ENCODE measurements at places on chromosomes 3 and 15.

- no peak for DNase-seq
These were observed 99.9 kb downstream of the ADAMTS17 start for GRCh38 chr15:100241572-100242482.

- no peak for DNase-seq
These were observed 39.8 kb downstream of the CGGBP1 start for GRCh38 chr3:88019024-88019423.

- DNase-seq: no peak
These were observed 116.1 kb upstream of the P2RY1 start for GRCh38 chr3:152718810-152719209.

DNA sequence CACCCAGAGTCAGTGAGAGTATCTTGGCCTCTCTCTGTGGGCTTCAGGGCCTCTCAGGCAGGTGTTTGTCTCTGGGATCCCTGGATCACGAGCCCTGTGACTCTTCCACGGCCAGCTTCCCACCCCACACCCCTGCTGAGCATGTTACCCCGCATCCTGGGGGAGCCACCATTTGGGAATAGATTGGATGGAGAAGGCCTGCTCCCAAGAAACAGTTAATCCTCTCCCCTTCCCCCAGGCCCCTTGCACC, 15.5 kb upstream of the SRP14 start:
- no peak for DNase-seq

- no peak for DNase-seq
These were observed 23.5 kb downstream of the COLQ start for GRCh38 chr3:15497964-15498363.

GRCh38 chr3:43328653-43329052, 42.3 kb downstream of the SNRK start:
- DNase-seq: no peak

GRCh38 chr15:92808598-92809063, 91.5 kb upstream of the CHD2 start:
- no peak for DNase-seq

- no peak for DNase-seq
These were observed 10.2 kb upstream of the TIPARP start for GRCh38 chr3:156664011-156664830.

DNA sequence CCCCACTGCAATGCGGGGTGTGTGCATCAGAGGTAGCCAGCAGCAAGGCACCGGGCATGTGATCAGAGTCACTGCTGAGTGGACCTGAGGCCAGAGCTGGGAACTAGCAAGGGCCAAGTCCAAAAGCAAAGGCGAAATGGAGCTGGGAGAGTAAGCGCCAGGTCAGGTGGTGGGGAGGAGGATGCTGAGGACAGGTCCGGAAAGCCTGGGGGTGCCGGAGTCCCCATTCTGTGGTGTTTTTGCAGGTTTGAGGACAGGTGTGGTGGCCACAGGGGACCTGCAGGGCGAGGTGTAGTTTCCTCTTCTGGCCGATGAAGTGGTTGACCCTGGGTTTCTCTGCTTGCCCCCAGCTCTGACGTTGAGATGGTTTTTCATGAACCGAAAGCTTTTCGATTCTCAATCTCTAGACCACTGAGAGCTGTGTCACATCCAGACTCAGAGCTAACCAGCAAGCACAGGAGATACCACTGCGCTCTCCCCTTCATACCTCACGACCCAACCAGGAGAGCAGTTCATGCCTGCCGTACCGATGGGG, 35.0 kb upstream of the HES1 start:
- no peak for DNase-seq

- DNase-seq: no peak
These were observed 36.1 kb upstream of the LIMD1 start for GRCh38 chr3:45558431-45558830.

DNA sequence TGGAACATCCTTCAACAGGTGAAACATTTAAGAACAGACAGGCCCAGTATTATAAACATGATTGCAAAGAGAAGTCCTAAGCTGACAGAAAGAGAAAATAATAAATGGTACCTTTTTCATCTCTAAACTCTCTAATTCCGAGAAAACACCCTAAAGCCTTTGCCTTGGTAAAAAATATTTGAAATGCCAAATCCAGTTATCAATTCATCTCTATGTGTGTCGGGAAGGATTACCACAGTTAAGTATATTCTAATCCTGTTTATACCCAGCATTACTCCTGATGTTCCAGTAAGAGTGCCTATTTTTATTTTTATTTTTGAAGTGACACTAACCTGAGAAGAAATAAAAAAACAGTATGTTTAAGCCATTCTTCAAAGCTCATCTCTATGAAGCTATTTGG, 219.3 kb upstream of the NANOGP8 start:
- no peak for DNase-seq

- DNase-seq: no peak
These were observed 57.8 kb upstream of the C15orf39 start for GRCh38 chr15:75143738-75144334.

DNA sequence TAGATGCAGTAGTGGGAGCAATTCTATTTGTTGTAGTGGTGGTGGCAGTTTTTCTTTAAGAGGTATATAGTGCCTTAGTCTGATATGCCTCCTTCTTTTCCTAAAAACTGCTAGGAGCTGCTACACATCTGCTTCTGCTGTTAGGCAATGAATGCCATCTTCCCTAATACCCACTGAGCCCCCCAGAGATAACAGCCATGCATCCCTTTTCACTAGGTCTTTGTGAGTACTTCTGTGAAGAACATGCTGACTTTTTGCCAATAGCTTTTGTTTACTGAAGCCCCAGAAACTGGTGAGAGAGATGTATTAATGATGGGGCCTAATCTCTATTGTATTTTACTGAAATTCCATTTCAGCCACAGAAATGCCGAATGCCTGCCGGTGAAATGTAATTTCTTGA, 92.6 kb upstream of the CHL1 start:
- DNase-seq: no peak

DNA sequence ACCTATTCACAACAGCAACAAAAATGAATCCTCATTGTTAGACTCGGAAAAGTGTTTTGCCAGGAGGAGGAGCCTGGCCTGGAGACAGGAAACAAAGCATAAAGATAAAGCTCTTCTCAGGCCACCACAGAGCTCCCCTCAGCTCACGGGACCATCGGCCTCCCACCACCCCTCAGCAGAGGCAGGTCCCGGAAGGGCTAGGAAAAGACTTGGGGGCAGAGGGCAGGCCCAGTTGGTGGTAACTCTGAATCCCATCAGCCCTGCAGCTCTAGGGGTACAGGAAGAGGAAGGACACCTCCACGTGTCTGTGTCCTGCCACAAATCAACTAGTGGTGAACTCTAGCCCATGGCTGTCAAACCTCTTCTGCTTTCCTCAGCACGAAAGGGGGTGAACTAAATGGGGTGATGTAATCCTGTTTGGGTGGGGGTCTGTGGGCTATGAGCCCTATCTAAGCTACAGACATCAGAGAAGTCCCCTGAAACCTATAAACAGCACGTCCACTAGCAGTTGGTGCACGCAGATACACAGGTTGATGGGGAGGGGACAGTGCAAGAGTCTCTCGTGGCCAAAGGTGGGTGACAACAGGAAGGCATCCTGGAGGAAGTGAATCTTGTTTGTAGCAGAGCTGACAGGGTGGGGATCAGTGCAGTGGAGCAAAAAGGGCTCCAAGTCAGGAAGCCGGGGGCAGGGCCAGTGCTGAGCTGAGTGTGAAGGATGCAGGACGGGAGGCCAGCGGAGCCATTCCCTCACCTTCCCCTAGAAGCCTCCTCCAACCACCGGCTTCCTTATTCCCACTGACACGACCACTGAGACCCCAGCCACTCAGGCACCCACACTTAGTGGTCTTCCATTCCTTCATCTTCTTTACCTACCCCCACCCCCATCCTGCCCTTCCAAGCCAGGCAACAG, 111.1 kb upstream of the HACD2 start:
- no peak for DNase-seq

DNA sequence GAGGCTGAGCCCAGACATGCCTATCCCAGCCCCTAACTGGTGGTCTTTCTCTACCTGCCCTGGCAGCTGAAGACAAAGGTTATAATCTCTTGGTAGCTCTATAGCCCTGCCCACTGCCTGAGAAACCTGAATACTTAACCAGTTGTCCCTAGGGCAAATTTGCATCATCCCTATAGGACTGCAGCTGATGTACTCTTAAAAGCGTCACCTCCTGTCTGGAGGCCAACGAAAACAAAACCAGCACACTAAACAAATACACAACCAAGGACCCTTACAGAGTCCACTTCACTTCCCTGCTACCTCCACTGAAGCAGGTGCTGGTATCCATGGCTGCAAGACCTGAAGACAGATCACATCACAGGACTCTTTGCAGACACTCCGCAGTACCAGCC, 98.0 kb downstream of the KCNAB1 start:
- DNase-seq: no peak

DNA sequence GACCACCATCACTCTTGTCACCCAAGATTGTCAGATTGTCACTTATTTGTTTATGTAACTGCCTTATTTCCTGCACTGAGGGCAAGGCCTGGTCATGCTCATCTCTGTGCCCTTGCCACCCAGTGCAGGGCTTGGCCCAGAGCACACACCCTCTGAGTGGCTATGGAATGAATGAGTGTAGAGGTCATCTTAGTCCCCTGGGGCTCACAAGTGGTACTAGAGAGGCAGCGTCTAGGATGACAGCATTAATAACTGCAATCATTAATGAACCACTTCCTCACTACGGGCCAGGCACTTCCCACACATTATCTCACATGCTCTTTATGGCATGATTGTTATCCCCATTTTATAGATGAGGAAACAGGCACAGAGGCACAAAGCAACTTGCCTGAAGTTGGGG, 117.0 kb downstream of the SMAD6 start:
- no peak for DNase-seq

GRCh38 chr15:66675446-66675845, 26.6 kb upstream of the SMAD6 start:
- no peak for DNase-seq

- no peak for DNase-seq
These were observed 457.7 kb downstream of the EPHA3 start for GRCh38 chr3:89565098-89565497.

GRCh38 chr15:23877502-23878412, 190.7 kb upstream of the NDN start:
- DNase-seq: no peak

GRCh38 chr3:16770021-16770420, 114.7 kb upstream of the PLCL2 start:
- no peak for DNase-seq

- no peak for DNase-seq
These were observed 11.1 kb downstream of the HCLS1 start for GRCh38 chr3:121649645-121650044.
